Parietal lobe (tissue), 2 donors: ENCODE measurements at places on chromosomes 6 and 20. TPM values are rescaled to one million over a fixed set of nuclear protein-coding genes. Genes with fewer than 3 reads are reported as not detected.

The EFHC1 gene
- total RNA-seq = 52.3 TPM

The TMEM14C gene
- 36.6 TPM for total RNA-seq

The RHAG gene
- 0.31 TPM for total RNA-seq

The ACSS1 gene
- total RNA-seq = 10.3 TPM

The DNAH8 gene
- under 0.01 TPM for total RNA-seq

The SLC44A4 gene
- not detected for total RNA-seq

The PDYN gene
- 1.6 TPM for total RNA-seq

The SMIM29 gene
- 19.7 TPM for total RNA-seq

The CST5 gene
- total RNA-seq = not detected

The CSTF1 gene
- 31.0 TPM for total RNA-seq

The C6orf15 gene
- not detected for total RNA-seq

The BPIFB1 gene
- total RNA-seq = not detected

The PDCD2 gene
- total RNA-seq = 44.4 TPM

The KHDRBS2 gene
- total RNA-seq = 98.6 TPM

The KCTD20 gene
- 68.5 TPM for total RNA-seq

The OR2B6 gene
- not detected for total RNA-seq

The CYP39A1 gene
- total RNA-seq = 3.1 TPM

The DLL1 gene
- total RNA-seq = 18.2 TPM

The HAO1 gene
- not detected for total RNA-seq

The CNR1 gene
- total RNA-seq = 344 TPM

The SPTLC3 gene
- 0.63 TPM for total RNA-seq

The SLC13A3 gene
- 13.1 TPM for total RNA-seq

The DSE gene
- 38.2 TPM for total RNA-seq

The KATNA1 gene
- total RNA-seq = 27.5 TPM

The OPRL1 gene
- 11.0 TPM for total RNA-seq

The CENPW gene
- 8.5 TPM for total RNA-seq

The LZTS3 gene
- 18.8 TPM for total RNA-seq

The AVP gene
- total RNA-seq = not detected

The ZSCAN23 gene
- 36.3 TPM for total RNA-seq

The PPARD gene
- total RNA-seq = 3.8 TPM

The ZKSCAN8 gene
- 41.9 TPM for total RNA-seq

The YWHAB gene
- total RNA-seq = 127 TPM

The ANGPT4 gene
- not detected for total RNA-seq

The FAM50B gene
- total RNA-seq = 17.2 TPM

The CST7 gene
- total RNA-seq = not detected

The PGC gene
- total RNA-seq = not detected
